ENCODE measurements at places on chromosomes 6 and 20. TPM values are rescaled to one million over a fixed set of nuclear protein-coding genes. Genes with fewer than 3 reads are reported as not detected.

Gene SIRPG
- total RNA-seq, result 34.1 TPM

Gene FKBP1C
- total RNA-seq, result 1.5 TPM

- peak; percentile 96 for DNase-seq
- H3K36me3 ChIP-seq, result peaks cover 27% of the 10 kb centered on the region
- H3K4me3 ChIP-seq, result peak overlapping the region; percentile 96
- peak overlapping the region; percentile 93 for H3K27ac ChIP-seq
- H3K27me3 ChIP-seq, result no peaks in the 10 kb centered on the region
Observed at GRCh38 chr20:63627129-63627750, 339 bp upstream of the GMEB2 start.

GRCh38 chr6:125987026-125987617 lies 782 bp downstream of the TRMT11 start:
- H3K4me3 ChIP-seq, result no peak overlapping the region
- H3K27ac ChIP-seq, result no peak overlapping the region
- no peaks in the 10 kb centered on the region for H3K27me3 ChIP-seq
- peaks cover 19% of the 10 kb centered on the region for H3K4me1 ChIP-seq

DNA sequence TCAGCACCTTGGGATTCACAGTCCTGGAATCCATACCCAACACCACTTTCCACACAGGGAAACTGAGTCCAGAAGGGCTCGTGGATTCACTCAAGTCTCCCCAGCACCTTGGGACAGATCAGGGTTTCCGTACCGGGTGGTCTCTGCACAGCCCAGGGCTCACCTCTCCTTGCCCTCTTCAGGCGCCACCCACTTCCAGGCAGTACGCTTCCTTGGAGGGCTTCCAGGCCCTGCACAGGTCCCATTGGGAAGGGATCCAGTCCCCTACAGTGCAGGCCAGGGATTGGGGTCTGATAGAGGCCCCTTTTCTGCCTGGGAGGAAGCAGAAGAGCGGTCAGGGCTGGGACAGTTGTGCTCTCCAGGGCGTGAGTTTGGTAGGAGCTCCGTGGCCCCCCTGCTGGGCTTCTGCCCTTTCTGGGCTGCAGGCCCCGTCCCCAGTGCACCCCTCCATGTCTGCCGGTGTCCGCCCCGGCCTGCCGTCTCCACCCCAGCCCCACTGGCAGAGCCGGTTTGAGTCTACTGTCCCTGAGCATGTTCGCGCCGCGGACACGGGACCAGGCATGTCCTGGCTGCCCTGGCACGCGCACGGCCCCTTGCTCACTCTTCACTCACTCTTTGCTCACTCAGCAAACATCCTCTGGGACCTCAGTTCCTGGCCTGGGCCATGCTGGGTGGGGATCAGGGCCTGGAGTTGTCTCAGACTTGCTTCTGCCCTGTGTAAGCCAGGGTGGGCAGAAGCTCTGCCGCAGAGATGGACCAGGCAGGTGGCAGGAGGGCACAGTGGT lies 12.6 kb downstream of the SRC start:
- H3K4me1 ChIP-seq, result no peaks in the 10 kb centered on the region
- no peaks in the 10 kb centered on the region for H3K27me3 ChIP-seq
- no peaks in the 10 kb centered on the region for H3K36me3 ChIP-seq
- H3K27ac ChIP-seq, result no peak overlapping the region
- H3K4me3 ChIP-seq, result no peak overlapping the region

GRCh38 chr6:142476452-142476851 lies 174.6 kb downstream of the ADGRG6 start:
- no peak overlapping the region for H3K4me3 ChIP-seq
- no peaks in the 10 kb centered on the region for H3K27me3 ChIP-seq
- no peaks in the 10 kb centered on the region for H3K36me3 ChIP-seq
- peaks cover 8% of the 10 kb centered on the region for H3K4me1 ChIP-seq
- DNase-seq, result no peak

- peaks cover 2% of the 10 kb centered on the region for H3K36me3 ChIP-seq
- no peak overlapping the region for H3K27ac ChIP-seq
- DNase-seq, result no peak
- peaks cover 30% of the 10 kb centered on the region for H3K4me1 ChIP-seq
Observed at GRCh38 chr6:146878952-146879340, 280.2 kb downstream of the ADGB start.

DNA sequence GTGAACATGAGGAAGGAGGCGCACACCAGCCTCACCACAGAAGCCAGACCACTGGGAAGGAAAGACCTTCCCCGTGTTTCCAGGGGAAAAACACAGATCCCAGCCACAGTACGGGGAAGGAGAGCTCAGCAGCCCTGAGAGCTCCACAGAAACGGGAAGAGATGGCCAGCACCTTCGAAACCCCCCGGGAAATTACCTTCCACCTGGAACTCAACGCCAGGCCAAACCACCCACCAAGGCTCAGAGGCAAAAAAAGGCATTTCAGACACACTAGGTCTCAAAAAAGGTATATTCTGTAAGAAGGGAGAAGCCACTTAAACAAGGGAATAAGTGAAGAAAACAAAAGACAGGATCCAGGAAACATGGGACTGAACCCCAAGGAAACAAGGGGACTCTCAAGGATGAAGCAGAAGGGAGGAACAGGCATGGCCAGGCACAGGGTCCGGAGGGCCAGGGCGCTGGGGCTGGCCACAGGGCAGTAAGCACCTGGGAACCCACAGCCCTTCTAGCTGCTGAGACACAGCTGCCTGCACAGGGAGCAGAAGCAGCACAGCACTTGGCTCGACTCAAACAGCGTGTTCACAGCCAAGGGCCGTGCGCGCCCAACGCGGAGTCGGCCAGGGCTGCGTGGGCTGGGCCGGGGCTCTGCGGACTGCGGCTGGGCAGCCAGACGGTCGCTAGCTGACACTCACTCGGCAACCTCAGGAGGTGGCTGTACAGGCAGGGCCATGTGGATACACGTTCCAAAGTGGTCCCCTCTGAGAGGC lies 44.6 kb downstream of the TAF4 start:
- H3K27ac ChIP-seq, result no peak overlapping the region
- H3K36me3 ChIP-seq, result no peaks in the 10 kb centered on the region
- H3K27me3 ChIP-seq, result no peaks in the 10 kb centered on the region
- no peak for DNase-seq

- no peaks in the 10 kb centered on the region for H3K27me3 ChIP-seq
- H3K36me3 ChIP-seq, result no peaks in the 10 kb centered on the region
- H3K27ac ChIP-seq, result no peak overlapping the region
- no peak for DNase-seq
Observed at GRCh38 chr6:134031696-134032255, 20.6 kb downstream of the SLC2A12 start.

GRCh38 chr6:158028421-158028820 lies 46.8 kb downstream of the SYNJ2 start:
- DNase-seq, result no peak
- H3K4me1 ChIP-seq, result peaks cover 46% of the 10 kb centered on the region
- H3K36me3 ChIP-seq, result peaks cover 18% of the 10 kb centered on the region
- H3K27me3 ChIP-seq, result no peaks in the 10 kb centered on the region
- no peak overlapping the region for H3K27ac ChIP-seq

Data from activated naive CD8-positive, alpha-beta T cell treated with anti-CD3 and anti-CD28 coated beads for 36 hours (primary cell).